ENCODE measurements at places on chromosomes 12 and 14. TPM values are rescaled to one million over a fixed set of nuclear protein-coding genes. Genes with fewer than 3 reads are reported as not detected.

GRCh38 chr12:24922090-24922489, 26.8 kb downstream of the BCAT1 start:
- no peaks in the 10 kb centered on the region for H3K27me3 ChIP-seq
- H3K4me3 ChIP-seq, result no peak overlapping the region
- no peaks in the 10 kb centered on the region for H3K36me3 ChIP-seq
- no peak for DNase-seq
- H3K27ac ChIP-seq, result no peak overlapping the region

The TPH2 gene
- total RNA-seq, result not detected

The FGD6 gene
- total RNA-seq, result 22.9 TPM

DNA sequence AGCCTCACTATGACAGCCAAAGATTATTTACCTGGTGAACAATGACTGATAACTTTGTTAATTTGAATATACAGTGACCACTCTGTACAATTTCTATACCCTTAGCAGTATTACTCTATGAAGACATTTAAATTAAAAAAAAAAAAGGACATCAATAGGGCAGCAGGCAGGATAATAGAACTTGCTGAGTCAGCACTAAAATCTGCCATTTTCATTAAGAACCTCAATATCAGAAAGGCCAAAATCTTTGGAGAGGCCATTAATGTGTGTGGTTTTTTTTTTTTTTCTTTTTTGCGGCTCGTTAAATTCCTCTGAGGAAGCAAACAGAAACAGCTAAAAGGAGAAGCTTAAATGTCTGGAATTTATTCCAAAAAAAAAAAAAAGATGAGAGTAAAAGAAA, 73.7 kb downstream of the FOXN3 start:
- no peaks in the 10 kb centered on the region for H3K27me3 ChIP-seq
- H3K27ac ChIP-seq, result no peak overlapping the region
- peaks cover 23% of the 10 kb centered on the region for H3K4me1 ChIP-seq
- DNase-seq, result no peak
- no peak overlapping the region for H3K4me3 ChIP-seq
- H3K36me3 ChIP-seq, result peaks cover 10% of the 10 kb centered on the region

All from lower lobe of right lung (tissue), 2 donors.